ENCODE measurements at places on chromosomes 4 and X.

DNA sequence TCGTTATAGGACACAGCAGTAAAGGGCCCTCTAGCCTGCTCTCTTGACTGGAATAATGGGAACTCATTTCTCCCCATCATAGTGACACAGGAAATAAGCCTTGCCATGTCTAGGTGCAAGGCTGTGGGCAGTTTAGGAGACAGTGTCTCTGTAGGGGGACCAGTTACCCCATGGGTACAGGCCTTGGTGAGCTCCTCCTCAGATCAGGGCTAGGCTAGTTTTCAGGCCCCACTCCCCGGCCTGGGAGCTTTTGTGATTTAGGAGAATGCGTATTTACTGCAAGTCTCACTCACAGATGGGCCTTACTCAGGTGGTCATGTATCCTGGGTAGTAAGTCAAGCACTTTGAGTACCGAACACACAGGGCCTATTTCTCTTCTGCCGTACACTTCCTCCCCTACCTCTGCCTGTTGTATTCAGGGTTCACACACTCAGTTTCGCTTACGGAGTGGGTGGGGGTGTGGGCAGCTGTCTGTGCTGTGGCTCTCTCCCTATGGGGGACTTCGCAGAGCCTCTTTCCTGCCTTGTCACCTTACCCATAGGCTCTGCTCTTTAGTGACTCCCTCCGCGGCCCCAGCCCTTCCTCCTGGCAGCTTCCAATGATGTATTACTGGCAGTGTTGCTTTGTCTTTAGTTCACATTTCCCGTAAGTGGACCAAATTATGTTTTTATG lies 34.2 kb downstream of the FAM193A start:
- DNase-seq = no peak

DNA sequence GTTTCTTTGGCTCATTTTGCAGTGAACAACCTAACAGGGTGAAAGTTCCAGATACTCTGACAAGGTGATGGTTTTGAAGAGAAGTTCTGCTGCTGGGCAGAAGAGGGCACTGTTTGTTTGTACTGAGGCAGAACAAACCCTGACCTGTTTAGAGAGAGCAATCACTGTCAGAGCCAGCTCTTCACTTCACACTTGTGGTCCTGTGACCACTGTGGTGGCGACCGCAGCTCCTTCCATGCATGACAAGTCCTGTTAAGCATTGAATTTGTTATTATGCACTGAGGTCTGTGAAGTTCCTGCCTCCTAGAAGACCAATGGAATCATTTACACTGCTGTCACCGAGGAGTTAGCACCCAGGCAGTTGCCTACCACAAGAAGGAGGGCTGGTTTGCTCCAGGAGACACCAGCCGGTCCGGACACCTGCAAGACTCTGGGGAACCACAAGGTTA lies 86.6 kb downstream of the ZNF330 start:
- DNase-seq = peak; percentile 76

DNA sequence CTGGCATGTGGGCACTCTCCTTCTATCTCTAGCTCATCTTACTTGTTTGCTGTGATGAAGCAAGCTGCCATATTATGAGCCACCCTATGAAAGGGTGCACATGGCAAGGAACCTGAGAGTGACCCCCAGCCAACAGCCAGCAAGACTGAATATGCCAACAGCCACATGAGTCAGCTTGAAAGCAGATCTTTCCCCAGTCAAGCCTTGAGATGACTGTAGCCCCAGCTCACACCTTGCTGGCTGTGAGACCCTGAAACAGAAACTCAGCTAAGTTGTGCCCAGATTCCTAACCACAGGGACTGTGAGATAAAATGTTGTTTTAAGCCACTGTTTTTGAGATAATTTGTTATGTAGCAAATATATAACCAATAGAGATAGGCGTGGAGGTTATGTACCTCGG lies 36.2 kb downstream of the KDM5C start:
- DNase-seq = peak; percentile 23

DNA sequence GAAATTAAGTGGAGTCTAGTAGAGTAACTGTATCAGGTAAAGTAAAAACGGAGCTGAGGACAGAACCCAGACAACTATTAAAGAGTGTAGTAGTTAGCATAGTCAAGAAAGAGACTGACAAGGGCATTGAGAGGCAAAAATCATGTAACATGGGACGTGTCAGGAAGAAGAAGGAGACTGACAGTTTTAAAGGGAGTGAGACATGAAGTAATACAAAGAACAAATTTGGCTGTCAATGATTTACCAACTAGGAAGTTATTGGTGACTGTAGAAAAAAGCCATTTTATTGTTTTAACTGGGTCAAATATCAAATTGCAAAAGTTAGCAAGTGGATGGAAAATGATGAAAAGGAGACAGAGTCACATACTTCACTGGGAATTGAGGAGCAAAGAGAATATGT lies 422.3 kb downstream of the MAPK10 start:
- no peak for DNase-seq

DNA sequence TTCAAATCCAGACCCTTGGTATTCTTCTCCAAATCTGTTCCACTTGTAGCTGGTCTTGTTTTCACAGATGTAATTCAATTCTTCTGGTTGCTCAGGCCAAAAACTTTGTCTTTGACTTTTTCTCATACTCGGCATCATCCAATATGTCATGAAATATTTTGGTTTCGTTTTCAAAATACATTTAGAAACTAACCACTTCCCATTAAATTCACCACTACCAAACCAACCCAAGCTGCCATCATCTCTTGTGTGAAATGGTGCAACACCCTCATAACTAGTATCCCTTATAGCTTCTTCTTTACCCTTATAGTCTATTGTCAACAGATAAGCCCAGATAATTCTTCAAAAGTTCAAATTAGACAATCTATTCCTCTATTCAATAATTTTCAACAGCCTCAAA lies 192.1 kb downstream of the PRR32 start:
- no peak for DNase-seq

DNA sequence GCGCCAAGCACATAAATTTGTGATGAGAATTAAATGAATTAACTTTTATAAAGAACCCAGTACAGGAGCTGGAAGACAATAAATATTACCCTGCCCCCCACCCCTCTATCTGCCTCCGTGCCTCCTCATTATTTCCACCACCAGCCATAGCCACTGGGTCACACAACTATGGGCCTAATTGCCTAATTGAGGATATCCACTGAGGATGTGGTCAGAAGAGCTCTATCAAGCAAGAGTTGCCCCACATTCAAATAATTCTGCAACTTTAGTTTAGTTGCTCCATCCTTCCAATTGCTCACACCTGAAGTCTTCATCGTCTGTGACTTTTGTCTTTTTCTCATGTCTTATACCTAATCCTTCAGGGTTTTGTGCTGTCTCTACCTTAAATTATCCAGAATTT lies 9.5 kb upstream of the CXCL8 start:
- no peak for DNase-seq

- DNase-seq = no peak
These were observed 69.8 kb downstream of the TBL1X start for GRCh38 chrX:9534686-9535085.

GRCh38 chr4:133592591-133592990 lies 443.5 kb downstream of the PCDH10 start:
- DNase-seq = peak; percentile 32

DNA sequence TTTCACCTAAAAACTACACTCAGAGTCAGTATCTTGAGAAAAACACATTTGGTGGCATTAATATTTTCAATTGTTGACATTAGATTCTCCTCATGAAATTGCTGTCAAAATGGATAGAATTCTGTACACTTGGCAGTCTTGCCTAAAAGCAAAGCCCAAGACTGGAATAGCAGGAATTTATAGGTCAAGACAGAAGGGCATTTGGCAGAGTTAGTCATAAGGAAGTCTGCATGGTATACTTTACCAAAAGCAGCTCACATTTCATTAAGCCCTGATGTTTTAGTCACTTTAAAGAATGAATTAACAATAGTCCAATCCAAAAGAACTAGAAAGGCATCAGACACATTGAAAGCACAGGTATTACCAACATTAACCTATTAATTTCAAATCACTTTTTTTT lies 7.1 kb downstream of the CCDC160 start:
- no peak for DNase-seq

DNA sequence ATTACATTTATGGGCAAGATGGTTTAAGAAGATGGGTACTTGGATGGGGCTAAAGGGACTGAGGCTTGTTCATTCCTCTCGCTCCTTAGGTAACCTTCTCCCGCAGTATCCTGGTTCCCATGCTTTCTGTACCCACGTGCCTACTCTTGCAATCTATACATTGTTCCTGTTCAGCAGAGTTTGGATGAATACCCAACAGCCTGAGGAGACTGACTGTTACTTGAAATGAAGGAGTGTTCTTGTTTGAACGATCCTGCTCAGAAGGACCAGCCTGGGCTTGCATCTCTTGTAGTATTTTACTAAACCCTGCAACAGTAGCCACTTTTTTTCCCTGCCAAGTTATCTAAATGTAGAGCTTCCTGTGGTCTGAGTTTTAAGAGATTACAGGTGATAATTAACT lies 33.7 kb upstream of the ADH6 start:
- no peak for DNase-seq

GRCh38 chr4:1050486-1051213 lies 39.2 kb downstream of the FGFRL1 start:
- DNase-seq = peak; percentile 74

DNA sequence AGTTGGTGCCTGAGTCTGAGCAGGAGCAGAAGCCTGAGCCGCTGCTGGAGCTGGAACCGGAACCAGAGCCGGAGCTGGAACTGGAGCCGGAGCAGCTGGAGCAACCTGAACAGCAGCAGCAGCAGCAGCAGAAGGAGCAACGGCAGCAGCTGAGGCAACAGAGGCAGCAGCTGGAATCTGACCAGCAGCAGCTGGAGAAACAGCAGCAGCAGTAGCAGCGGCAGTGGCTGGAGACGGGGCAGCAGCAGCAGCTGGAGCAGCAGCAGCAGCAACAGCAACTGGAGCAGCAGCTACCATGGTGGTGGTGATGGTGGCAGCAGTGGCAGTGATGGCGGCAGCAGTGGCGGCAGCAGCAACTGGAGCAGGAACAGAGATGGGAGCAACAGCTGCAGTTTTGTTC lies 61.5 kb downstream of the AMOT start:
- no peak for DNase-seq

DNA sequence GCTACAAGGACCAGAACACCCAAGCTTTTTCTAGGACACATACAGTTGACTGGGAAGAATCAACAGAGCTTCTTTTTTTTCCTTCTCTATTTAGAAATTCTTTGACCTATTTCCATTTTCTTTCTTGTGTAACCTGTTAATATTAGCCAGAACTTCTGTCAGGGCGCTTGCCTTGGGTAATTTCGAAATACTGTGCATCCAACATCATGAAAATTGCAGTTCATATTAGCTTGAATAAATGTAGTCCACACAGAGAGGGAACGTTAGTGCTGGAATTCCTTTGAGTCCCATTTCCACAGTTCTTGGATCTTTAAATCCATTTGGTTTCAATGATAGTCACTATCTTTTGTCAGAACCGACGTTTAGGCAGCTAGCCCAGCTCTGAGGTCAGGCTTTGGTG lies 141.8 kb downstream of the MXRA5 start:
- DNase-seq = no peak

DNA sequence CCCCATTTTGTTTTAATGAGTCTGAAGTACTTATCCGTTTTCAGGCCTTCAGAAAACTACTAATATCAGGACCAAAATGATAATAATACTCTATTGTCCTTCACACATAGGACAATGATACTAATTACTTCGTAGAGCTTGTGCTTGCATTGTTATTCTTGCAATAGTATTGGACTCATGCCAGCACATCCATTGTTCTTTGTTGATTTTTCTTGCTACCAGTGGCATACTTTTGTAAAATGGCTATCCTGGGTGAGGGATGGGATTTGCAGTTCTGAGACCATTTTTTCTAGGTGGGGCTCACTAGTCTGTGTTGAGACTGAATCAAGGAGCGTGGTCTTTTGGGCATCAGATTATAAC lies 195.3 kb downstream of the MAML3 start:
- no peak for DNase-seq

DNA sequence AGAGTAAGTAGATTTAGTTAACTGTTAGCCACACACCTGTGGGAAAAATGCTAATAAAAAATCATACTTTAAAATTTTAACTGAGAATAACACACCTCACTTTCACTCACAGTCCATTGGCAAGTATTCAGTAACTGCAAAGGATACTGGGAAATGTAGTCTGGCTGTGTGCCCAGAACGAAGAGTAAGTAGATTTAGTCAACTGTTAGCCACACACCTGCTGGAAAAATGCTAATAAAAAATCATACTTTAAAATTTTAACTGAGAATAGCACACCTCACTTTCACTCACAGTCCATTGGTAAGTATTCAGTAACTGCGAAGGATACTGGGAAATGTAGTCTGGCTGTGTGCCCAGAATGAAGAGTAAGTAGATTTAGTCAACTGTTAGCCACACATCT lies 178.4 kb upstream of the NWD2 start:
- DNase-seq = no peak

DNA sequence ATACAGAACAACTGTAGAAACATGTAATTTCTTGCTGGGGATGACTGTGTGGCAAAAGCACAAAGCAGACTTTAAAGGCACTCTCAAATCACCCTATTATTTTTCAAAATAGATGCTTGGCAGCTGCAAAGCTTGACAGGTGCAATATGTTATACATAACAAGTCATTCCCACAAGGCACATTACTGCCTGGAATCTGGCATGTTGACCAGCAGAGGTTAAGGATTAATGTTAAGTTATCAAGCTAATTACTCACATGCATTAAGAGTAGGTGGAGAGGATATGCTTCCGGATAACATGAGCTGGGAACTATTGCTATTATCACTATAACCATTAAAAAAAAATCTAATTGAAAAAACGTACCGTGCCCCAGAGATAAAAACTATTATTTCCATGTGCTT lies 17.8 kb downstream of the ANOS1 start:
- no peak for DNase-seq

GRCh38 chrX:45669715-45670340 lies 469.2 kb upstream of the DIPK2B start:
- no peak for DNase-seq

- DNase-seq = peak; percentile 93
These were observed 96.0 kb downstream of the TENM3 start for GRCh38 chr4:182339221-182339641.

DNA sequence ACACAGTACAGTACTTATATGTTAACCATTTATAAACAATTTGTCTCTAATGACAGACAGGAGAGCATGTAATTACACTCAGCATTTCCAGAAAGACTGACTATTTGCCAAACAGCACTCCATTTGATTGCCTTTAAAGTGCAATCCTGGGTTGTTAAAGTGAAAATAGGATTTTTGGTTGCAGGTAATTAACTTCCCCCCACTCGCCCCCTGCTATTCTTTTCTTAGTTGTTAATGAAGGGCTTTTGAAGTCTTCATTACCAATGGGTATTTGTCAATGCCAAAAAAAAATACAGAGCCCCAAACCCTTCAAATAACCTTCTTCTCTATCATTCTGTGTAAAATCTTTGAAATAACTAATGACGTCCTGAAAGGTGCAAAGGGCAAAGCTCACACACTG lies 825.6 kb downstream of the STPG2 start:
- DNase-seq = peak; percentile 50

DNA sequence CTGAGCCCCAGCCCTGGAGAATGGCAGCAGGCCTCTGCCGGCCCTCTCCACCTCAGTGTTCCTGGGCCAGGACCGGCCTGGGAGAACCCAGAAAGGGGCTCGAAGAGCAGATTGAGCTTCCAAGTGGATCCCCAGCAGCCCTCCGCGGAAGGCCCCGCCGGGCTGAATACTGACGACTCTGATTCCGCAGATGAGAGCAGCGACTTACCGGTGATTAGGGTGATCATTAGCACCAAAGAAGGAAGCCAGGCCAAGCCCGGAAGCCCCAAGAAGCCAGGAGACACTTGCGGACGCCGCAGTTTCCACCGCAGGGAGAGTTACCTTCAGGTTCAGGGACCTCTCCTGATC lies 876 bp downstream of the LOC101059915 start:
- DNase-seq = no peak

GRCh38 chrX:12899506-12899905 lies 6.9 kb upstream of the TLR8 start:
- peak; percentile 71 for DNase-seq

Measured in mesendoderm (in vitro differentiated cells).